Esophagus muscularis mucosa (tissue), 4 donors: ENCODE measurements at places on chromosomes 1 and 21. TPM values are rescaled to one million over a fixed set of nuclear protein-coding genes. Genes with fewer than 3 reads are reported as not detected.

The AMY1A gene
- not detected for total RNA-seq

DNA sequence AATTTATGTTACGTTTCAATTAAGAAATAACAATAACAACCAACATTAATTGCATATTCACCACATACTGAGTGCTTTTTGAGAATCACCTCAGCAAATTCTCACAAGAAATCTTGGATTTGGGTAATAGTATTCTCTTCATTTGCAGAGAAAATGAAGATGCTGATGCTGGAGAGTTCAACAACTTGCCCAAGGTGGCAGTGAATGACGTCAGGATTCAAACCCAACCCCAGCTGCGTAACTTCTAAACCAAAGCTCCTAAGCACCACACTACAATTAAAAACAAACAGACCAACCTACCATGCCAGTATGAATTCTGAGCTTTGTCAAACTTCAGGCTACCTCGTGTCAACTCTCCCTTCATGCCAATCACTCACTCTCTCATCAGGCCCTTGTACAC, 46.7 kb upstream of the GJB5 start:
- DNase-seq = no peak

DNA sequence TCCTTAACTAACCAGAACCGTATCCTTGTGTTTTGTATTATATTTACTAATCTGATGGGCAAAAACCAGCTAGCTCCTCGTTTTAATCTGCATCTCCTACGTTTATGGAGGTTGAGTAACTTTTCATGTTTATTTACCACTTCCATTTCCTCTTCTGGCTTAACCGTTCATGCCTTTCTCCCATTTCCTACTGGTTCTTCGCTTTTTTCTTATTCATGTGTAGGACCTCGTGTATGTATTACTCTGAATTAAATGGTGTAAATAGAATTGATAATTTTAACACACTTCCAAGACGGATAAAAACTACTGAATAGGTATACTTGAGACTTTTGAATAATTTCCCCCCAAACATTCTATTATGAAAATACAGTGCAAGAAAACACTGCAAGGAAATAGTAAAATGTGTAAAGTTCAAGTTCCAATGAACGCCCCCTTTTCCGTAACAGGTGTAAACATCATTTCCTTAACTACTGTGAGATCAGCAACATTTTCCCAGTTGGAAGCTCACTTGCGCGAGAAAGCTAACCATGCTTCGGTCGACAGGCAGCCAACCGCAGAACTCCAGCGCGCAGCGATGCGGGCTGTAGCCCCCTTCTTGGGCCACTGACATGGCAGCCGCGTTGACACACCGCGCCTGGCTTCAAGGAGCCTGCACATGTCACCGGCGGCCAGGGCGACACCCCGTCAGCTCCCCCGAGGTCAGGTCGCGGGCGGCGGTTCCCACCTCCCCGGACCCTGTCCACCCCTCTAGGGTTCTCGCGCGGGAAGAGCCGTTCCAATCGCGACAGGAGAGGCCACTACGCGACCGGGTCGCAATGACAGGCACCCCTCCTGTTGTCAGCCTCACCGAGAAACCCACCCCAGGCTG, 816 bp downstream of the EDEM3 start:
- DNase-seq = peak; percentile 92

- DNase-seq = peak; percentile 53
These were observed 42.5 kb upstream of the RGS8 start for GRCh38 chr1:182726912-182727311.
